ENCODE measurements at places on chromosomes 13 and 19. TPM values are rescaled to one million over a fixed set of nuclear protein-coding genes. Genes with fewer than 3 reads are reported as not detected.

Gene NLRP9
- total RNA-seq, result not detected

Gene LYPD3
- under 0.01 TPM for total RNA-seq

Gene SKA3
- 3.4 TPM for total RNA-seq

Gene ERICH6B
- not detected for total RNA-seq

Gene ZNF91
- 14.3 TPM for total RNA-seq

Gene COMMD6
- total RNA-seq, result 67.0 TPM

Measured in cardiac atrium fibroblast (primary cell).